ENCODE measurements at places on chromosomes 16 and 17.

DNA sequence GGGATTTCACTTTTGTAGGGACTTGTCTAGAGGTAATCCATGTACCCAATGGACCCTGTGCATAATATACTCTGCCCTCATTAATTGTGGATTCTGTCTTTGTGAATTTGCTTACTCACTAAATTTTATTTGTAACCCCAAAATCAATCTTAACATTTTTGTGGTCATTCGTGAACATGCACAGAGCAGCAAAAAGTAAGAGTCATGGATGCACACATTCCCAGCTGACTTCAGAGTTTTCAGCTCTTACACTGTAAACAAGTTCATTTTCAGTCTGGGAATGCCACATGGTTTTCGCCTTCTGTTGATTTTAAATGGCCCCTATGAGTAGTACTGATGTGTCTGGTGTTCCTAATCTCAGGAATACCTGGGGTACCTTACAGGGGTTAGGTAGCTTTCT lies 24.3 kb downstream of the TAC4 start:
- H3K4me1 ChIP-seq: peaks cover 11% of the 10 kb centered on the region
- peaks cover 82% of the 10 kb centered on the region for H3K36me3 ChIP-seq

DNA sequence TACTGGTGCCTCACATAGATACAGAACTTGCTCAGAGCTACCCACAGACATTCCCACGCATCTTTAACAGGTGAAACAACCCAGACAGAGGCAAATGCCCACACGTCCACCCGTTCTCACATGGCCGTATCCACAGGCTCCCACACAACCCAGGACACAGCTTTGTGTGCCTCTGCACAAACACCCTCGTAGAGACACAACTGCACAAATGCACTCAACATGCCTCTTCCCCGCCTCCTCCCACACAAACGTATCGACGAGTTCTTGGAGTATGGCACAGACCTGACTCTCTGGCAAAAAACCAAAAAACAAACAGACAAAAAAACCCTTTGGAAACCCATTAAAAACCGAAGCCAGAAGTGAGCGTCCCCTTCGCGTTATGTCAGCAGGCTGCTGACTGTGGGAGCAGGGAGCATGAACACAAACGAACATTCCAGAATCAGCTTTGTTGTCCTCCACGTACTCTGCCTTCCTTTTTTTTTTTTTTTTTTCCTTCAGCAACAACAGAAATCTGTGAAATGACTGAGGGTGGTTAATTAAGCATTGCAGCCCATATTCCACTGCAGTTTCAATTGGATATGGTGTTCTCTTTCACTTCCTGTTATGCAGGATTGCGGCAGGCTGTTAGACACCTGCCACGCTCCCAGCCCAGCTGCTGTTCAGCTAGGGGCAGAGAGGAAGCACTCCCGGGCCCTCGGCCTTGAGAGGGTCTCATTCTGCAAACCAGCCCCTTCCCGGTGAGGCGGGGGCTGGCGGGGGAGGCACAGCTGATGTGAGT lies 313.7 kb downstream of the MAF start:
- no peaks in the 10 kb centered on the region for H3K27me3 ChIP-seq
- H3K4me1 ChIP-seq: peaks cover 16% of the 10 kb centered on the region
- no peak overlapping the region for H3K27ac ChIP-seq
- peak; percentile 59 for DNase-seq
- no peaks in the 10 kb centered on the region for H3K36me3 ChIP-seq
- H3K4me3 ChIP-seq: no peak overlapping the region

- H3K4me1 ChIP-seq: no peaks in the 10 kb centered on the region
- H3K36me3 ChIP-seq: peaks cover 61% of the 10 kb centered on the region
- H3K27ac ChIP-seq: no peak overlapping the region
- H3K27me3 ChIP-seq: no peaks in the 10 kb centered on the region
Observed at GRCh38 chr17:80393241-80393890, 21.6 kb upstream of the ENDOV start.

GRCh38 chr16:90048347-90048722 lies 28.8 kb downstream of the PRDM7 start:
- no peak overlapping the region for H3K4me3 ChIP-seq
- peaks cover 12% of the 10 kb centered on the region for H3K4me1 ChIP-seq
- no peak overlapping the region for H3K27ac ChIP-seq

GRCh38 chr16:66703406-66704215 lies 7.1 kb upstream of the CMTM4 start:
- no peak for DNase-seq
- no peak overlapping the region for H3K4me3 ChIP-seq
- H3K27ac ChIP-seq: no peak overlapping the region
- H3K4me1 ChIP-seq: peaks cover 5% of the 10 kb centered on the region

- H3K4me1 ChIP-seq: peaks cover 20% of the 10 kb centered on the region
- no peaks in the 10 kb centered on the region for H3K36me3 ChIP-seq
- H3K27ac ChIP-seq: no peak overlapping the region
- peaks cover 2% of the 10 kb centered on the region for H3K27me3 ChIP-seq
- no peak overlapping the region for H3K4me3 ChIP-seq
Observed at GRCh38 chr17:6843241-6843880, 11.8 kb upstream of the TEKT1 start.

GRCh38 chr16:2214719-2214968 lies at the start of gene PGP:
TSS of gene PGP (minus strand) at chr16:2214840. CDS start at chr16:2214777, 63 bp downstream.
- H3K27ac ChIP-seq: no peak within 1 kb of the TSS
- H3K27me3 ChIP-seq: no peaks in the 10 kb centered on the region
- peaks cover 27% of the 10 kb centered on the region for H3K4me1 ChIP-seq
